Tongue (tissue), 3 donors: ENCODE measurements at places on chromosomes 5 and 9.

DNA sequence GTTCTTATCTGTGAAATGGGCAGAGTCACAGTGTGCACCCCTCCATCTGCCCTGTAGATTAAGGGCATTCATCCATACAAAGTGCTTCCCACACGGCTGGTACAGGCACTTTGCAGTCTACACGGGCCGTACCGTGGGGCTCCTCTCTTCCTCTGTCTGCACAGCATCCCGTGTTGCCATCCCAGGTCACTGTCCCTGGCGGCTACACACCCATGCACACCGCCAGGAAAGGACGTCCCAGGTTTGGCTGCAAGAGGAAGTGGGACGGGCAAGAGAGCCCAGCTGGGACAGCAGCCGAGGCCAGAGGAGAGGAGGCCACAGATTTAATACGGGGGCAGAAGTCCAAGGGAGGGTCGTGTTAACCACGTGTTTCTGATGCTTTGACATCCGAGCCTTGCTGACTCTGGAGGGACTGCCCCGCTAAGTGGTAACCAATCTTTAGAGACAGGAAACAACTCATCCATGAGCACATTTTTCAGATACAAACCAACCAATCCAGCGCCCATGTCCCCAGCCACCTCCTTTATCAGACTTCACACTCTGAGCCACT lies 120.0 kb downstream of the ZNF354C start:
- no peak for DNase-seq

DNA sequence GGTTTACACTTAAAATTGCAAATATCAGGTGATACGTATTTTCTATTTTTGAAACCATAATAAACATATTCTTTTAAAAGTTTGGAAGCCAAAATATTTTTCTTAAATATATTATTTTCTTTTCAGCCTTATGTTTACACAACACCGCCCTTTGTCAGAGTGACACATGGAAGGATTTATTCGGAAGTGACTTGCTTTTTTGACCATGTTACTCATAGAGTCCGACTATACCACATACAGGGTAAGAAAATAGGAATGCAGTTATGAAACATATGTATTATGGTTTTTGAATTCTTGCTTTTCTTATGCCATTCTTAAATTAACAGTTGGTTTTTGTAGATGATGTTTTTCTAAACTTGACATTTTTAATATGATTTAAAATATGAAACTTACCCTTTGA lies 133.9 kb downstream of the MAN2A1 start:
- DNase-seq, result no peak

DNA sequence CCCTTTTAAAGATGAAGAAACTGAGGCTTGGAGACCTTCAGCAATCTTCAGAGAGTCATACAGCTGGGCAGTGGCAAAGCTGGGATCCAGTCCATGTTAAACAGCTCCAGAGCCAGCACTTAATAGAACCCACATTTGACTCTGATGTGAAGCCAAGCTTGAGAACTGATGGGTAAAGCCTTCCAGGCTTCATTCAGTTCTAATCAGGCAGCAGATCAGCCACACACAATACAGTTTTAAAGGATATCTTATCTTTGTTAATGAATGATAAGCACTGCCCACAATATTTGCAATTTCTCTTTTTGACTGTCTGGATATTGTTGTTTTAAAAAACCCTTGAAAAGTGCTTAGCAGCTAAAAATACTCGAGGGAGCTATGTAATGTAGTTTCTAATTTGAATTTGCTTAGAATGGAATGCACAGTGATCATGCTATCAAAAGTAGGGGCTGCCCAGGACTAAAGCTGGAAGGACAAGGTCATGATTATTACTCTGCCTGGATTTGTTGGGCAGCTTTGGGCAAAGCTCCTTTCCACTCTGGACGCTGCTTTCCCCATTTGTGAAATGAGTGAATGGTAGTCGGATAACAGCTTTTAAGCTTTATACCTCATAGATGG lies 31.3 kb upstream of the HTR4 start:
- no peak for DNase-seq

DNA sequence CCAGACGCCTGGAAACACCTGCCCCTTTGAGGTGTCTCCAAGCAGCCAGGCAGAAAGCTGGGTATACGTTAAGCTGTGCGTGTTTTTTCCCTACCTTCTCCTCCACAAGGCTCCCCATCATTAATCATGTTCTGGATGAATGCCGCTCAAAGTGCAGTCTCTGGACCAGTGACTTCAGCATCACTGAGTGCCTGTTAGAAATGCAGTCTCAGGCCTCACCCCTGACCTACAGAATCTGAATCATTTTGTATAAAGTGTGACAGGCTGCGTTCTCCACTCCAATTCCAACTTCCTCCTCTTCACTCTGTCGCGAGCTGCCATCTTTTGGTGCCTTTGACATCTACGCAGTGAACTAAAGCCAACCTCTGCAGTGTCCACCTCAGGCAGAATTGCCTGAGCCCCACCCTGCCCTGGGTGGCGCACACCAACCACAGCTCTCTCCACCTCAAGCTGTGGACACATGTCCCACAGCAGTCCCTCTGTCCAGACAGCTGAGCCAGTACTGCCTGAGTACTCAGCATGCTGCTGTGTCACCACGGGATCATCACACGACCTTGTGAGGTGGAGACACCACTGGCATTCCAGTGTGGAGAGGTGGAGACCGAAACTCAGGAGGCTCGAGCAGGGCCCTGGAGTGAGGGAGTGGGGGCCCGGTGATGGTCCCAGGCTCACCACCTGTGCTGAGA lies 14.2 kb downstream of the PTPN3 start:
- DNase-seq, result no peak

GRCh38 chr5:120516805-120517204 lies 52.7 kb downstream of the PRR16 start:
- no peak for DNase-seq
